ENCODE measurements at places on chromosomes 12 and 14. TPM values are rescaled to one million over a fixed set of nuclear protein-coding genes. Genes with fewer than 3 reads are reported as not detected.

- no peak for DNase-seq
These were observed 12.5 kb downstream of the PLD4 start for GRCh38 chr14:104937161-104937560.

- no peak for DNase-seq
These were observed 10.6 kb downstream of the GLIPR1 start for GRCh38 chr12:75491169-75491568.

GRCh38 chr14:38262844-38263243 is 7.0 kb upstream of the CLEC14A start:
- no peak for DNase-seq

Gene LTB4R2
- total RNA-seq: 18.5 TPM

Measured in thyroid gland (tissue), 4 donors.